ENCODE measurements at places on chromosomes 1 and 21.

- no peak for DNase-seq
Observed at GRCh38 chr21:41006636-41007035, 159.7 kb upstream of the DSCAM start.

DNA sequence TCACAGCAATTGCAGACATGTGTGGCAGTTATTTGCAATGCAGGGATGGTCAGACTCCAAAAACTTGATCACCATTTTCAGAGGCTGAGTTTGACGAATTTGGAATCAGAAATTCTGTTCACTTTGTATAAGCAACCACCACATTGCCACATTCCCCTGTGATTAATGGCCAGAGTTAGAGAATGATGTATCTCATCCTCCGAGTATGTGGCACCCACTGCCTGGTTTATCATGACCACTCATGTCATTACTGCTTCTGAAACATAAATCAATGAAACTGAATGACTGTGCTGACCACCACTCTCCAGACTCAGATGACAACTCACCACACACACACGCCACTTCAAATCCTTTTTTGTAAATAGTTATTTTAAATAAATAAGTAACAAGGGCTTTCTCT lies 66.6 kb upstream of the CACHD1 start:
- peak; percentile 39 for DNase-seq

- peak; percentile 73 for DNase-seq
Observed at GRCh38 chr21:33374450-33375096, 28.6 kb upstream of the IFNGR2 start.

DNA sequence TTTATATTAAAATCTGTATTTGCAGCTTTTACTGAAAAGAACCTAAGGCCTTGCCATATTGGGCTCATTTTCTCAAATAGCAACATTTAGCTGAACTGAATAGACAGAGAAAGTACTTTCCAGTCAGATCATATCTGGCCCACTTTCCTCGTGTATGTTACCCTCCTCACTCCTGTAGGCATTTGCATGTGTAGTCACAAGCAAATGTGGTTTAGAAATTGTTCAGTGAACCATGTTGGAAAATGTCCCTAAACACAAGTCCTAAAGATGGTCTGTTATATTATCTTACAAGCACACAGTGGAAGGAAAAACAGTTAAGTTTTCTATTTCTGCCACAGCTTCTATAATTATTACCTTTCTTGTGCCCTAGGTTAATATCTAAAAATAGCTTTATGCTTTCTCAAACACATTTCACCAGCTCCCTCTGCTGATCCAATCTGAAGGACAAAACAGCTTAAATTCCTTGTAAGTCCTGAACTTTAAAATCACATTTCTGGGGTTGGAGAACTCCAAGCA lies 606 bp upstream of the FMO4 start:
- DNase-seq, result no peak

GRCh38 chr1:8689431-8690252 lies 127.8 kb downstream of the RERE start:
- no peak for DNase-seq

DNA sequence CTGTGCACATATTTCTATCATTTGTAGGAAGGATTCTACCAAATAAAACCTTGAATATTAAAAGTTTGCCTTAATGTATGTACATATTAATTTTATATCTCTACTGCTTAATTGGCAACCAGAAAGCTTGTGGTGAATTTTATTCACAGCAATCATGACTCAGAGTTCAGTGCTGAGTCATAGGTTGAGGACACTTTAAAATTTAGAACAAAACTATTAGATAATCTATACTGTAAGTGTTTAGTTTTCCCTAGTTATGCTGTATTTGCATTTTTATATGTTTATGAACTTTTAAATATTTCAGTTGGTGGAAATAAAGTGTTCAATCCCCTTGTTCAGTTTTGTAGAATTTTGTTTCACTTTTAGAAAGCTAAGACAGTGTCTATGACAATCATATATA lies 841.5 kb downstream of the KCNT2 start:
- peak; percentile 36 for DNase-seq

GRCh38 chr1:200039849-200040474 lies 12.5 kb downstream of the NR5A2 start:
- DNase-seq, result no peak

DNA sequence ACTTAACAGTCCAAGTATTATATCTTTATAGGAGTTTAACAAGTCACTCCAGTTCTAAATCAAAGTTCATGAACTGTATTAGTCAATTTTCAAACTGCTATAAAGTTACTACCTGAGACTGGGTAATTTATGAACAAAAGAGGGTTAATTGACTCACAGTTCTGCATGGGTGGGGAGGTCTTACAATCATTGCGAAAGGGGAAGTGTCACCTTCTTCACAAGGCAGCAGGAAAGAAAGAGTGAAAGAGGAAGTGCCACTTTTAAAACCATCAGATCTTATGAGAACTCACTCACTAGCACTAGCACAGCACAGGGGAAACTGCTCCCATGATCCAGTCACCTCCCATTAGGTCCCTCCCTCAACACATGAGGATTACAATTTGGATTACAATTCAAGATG lies 70.0 kb downstream of the CLCA4 start:
- no peak for DNase-seq

GRCh38 chr21:42406201-42406621 lies 2.5 kb downstream of the UBASH3A start:
- no peak for DNase-seq

- peak; percentile 73 for DNase-seq
Observed at GRCh38 chr1:7549277-7550161, 221.6 kb upstream of the VAMP3 start.

DNA sequence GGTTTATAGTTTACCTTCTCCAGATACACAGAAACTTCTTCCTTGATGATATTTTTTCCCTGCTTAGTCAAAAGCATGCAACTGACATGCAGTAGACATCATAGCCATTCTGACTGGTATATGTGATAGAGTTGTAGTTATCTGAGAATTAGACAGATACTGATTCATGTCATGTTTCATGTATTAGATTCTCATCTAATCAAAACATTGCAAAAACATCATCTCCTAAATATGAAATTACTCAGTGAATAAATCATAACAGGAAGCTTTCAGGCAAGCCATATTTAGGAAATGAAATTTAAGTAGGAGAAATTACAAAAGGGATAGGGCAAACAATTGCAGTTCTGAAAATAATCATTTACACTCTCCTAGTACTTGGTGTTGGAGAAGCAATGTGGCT lies 38.4 kb upstream of the ASB17 start:
- DNase-seq, result no peak

DNA sequence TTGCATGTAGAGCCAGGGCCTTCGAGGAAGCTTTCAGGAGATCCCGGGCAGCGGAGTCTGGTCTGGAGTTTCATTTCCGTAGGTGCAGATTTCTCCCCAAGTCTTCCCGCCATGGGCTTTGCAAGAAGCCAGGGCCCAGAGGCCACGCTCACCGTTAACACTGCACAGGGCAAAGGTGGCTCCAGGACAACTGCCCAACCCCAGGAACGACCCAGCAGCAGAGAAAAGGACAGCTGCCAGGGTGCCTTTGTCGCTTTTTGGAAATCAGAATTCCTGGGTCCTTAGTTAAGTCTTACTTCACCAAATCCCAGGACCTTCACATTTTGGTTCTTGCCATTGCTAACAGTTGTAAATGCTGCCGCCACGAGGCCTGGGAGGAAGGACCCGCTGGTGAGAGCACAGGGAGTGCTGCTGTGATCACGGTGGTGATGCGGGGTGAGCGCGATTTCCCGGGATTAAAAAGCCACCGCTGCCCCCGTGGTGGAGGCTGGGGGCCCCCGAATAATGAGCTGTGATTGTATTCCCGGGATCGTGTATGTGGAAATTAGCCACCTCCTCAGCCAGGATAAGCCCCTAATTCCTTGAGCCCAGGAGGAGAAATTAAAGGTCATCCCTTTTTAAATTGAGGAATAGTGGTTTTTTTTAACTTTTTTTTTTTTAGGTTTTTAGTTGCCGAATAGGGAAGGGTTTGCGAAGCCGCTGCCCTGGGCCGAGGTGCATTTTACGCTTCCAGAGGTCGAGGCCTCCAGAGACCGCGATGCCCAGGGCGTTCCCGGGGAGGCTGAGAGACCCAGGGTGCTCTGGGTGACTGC lies 8.2 kb downstream of the SIM2 start:
- no peak for DNase-seq

DNA sequence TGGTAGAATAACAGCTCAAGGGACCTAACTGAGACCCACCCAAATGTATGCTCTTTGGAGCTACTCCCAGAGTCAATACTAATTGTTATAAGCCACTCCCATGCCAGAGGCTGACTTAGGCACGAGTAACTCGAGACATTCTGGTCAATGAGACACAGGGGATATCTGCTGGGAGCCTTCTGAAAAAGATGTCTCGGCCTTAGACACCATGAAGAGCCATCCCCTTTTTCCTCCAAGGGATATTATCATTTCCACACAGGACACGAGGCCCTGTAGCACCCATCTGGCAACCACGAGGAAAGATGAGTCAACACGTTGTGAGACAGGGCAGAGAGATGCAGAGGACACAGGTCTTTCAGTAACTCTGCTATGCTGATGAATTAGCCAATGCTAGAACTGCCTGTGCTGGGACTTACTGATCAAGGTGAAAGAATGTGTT lies 30.7 kb downstream of the ITPKB start:
- DNase-seq, result peak; percentile 96

GRCh38 chr1:248824301-248824700 lies 1.4 kb downstream of the SH3BP5L start:
- no peak for DNase-seq

GRCh38 chr1:156755527-156755950 lies 4.1 kb upstream of the HDGF start:
- DNase-seq, result no peak
